NCI-H1417 treated with DMSO at 0.1 percent for 48 hours (cell line): ENCODE measurements at places on chromosomes 1 and 21.

- DNase-seq, result no peak
Measured at GRCh38 chr1:17861685-17862084, 106.6 kb downstream of the ACTL8 start.

DNA sequence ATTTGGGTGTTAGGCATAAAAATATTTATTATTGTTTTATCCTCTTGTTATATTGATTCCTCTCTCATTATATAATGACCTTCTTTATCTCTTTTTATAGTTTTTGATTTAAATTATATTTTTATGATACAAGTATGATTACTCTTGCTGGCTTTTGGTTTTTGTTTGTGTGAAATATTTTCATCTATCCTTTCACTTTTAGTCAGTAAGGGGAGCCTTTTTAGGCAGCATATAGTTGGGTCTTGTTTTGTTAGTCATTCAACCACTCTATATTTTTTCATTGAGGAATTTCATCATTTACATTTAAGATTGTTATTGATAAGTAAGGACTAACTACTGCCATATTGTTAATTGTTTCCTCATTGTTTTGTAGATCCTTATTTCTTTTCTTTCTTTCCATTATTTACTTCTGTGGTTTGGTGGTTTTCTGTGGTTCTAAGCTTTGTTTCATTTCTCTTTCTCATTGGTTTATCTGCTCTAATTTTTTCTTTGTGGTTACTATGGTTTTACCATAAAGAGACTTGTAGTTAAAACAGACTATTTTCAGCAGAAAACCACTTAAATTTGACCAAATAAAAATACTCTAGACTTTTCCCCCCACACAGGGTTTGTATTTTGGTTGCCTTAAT, 593.1 kb downstream of the NUF2 start:
- DNase-seq, result no peak

DNA sequence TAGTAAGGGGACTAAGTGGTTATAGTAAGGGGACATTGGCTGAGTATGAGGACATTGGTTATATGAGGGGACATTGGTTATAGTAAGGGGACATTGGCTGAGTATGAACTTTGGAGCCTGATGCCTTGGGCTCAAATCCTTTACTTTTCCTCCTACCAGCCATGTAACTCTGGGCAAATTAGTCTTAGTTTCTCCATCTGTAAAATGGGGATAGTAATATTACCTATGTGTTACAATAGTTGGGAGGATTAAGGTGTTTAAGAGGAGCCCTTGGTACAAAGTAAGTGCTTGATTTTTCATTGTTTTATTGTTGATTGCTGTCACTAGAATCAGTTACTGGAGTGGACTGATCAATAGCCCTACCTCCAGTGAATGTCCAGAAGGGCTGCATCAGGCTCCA, 2.8 kb downstream of the OSCP1 start:
- no peak for DNase-seq

DNA sequence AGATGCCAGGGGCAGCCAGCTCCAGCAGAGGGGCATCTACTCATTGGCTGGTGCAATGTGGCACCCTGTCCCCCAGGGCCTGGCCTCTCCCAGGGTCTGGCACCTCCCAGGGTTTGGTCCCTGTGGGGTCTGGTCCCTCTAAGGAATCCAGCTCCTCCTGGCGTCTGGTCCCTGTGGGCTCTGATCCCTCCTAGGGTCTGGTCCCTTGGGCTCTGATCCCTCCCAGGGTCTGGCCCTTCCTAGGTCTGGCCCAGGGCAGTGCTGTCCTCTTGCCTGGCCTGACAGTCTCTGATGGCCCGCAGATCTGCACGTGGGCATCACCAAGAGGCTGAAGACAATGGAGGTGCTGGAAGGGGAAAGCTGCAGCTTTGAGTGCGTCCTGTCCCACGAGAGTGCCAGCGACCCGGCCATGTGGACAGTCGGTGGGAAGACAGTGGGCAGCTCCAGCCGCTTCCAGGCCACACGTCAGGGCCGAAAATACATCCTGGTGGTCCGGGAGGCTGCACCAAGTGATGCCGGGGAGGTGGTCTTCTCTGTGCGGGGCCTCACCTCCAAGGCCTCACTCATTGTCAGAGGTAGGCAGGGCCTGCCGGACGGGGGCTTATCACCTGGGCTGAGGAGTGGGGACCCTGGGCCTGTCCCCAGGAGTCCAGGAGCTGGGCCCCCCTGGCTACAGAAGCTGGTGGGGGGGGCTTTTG, 73.9 kb downstream of the OBSCN start:
- DNase-seq, result no peak

GRCh38 chr1:159957824-159958268, 3.8 kb upstream of the SLAMF9 start:
- no peak for DNase-seq

DNA sequence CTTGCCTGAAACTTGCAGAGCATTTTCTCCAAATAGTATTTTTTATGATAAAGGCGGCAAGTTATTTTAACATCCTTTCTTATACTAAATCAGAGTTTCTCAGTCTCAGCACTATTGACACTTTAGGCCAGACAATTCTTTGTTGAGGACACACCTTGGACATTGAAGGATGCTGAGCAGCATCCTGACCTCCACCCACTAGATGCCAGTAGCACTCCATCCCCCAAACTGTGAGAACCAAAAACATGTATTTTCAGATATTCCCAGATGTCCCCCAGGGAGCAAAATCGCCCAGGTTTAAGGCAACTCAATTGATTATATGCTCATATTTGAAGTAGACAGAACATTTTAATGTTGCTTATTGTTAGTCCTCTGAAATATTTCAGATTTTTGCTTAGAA, 299.4 kb downstream of the ZP4 start:
- no peak for DNase-seq
